ENCODE measurements at places on chromosomes 13 and 19. TPM values are rescaled to one million over a fixed set of nuclear protein-coding genes. Genes with fewer than 3 reads are reported as not detected.

The LILRA6 gene
- total RNA-seq = 0.08 TPM

The EXOC3L2 gene
- total RNA-seq = 0.08 TPM

The ZNF681 gene
- 2.0 TPM for total RNA-seq

The RGL3 gene
- 22.6 TPM for total RNA-seq

The ANKLE1 gene
- 1.1 TPM for total RNA-seq

The IL17D gene
- 0.46 TPM for total RNA-seq

The KLF1 gene
- 0.10 TPM for total RNA-seq

The TSHZ3 gene
- total RNA-seq = 7.8 TPM

The ZNF490 gene
- 7.0 TPM for total RNA-seq

The CHAF1A gene
- 45.4 TPM for total RNA-seq

The GAPDHS gene
- total RNA-seq = not detected

The LYL1 gene
- total RNA-seq = 0.23 TPM

The IGFL2 gene
- total RNA-seq = not detected

The ZNF628 gene
- total RNA-seq = 21.7 TPM

The EPS8L1 gene
- total RNA-seq = 11.0 TPM

The TRPM4 gene
- 19.4 TPM for total RNA-seq

The CEACAM1 gene
- 2.4 TPM for total RNA-seq

The EPSTI1 gene
- total RNA-seq = 0.69 TPM

The LGALS7B gene
- total RNA-seq = 3.6 TPM

The GPR183 gene
- total RNA-seq = 0.15 TPM

The ATP8B3 gene
- total RNA-seq = 67.7 TPM

The ZNF414 gene
- 37.1 TPM for total RNA-seq

The ZNF132 gene
- total RNA-seq = not detected

The NLRP5 gene
- not detected for total RNA-seq

The ZNF99 gene
- not detected for total RNA-seq

The C1QTNF9 gene
- total RNA-seq = not detected

The BCAM gene
- 21.5 TPM for total RNA-seq

The OXGR1 gene
- not detected for total RNA-seq

The PLEKHF1 gene
- total RNA-seq = 22.4 TPM

The CBY2 gene
- total RNA-seq = not detected

The MARK4 gene
- total RNA-seq = 21.6 TPM

The FCAR gene
- total RNA-seq = not detected

The SHD gene
- 0.46 TPM for total RNA-seq

The PINLYP gene
- 0.21 TPM for total RNA-seq

The MAST3 gene
- 13.1 TPM for total RNA-seq

The ZNF814 gene
- 4.8 TPM for total RNA-seq

The TUBA3C gene
- not detected for total RNA-seq

The MBD3L5 gene
- total RNA-seq = not detected

The BORA gene
- 8.0 TPM for total RNA-seq

The TMEM272 gene
- 0.15 TPM for total RNA-seq

The PNMA8C gene
- total RNA-seq = not detected

The KLK11 gene
- total RNA-seq = not detected

The ATP8A2 gene
- total RNA-seq = not detected

The TNNT1 gene
- 116 TPM for total RNA-seq

The CACNA1A gene
- 0.51 TPM for total RNA-seq

The TMEM221 gene
- 0.39 TPM for total RNA-seq

The THOP1 gene
- 143 TPM for total RNA-seq

The ICAM4 gene
- total RNA-seq = 2.8 TPM

Data from Panc1 (cell line).